ENCODE measurements at places on chromosomes 6 and 20.

- DNase-seq, result peak; percentile 50
Measured at GRCh38 chr20:54199721-54200176, 8.1 kb upstream of the PFDN4 start.

DNA sequence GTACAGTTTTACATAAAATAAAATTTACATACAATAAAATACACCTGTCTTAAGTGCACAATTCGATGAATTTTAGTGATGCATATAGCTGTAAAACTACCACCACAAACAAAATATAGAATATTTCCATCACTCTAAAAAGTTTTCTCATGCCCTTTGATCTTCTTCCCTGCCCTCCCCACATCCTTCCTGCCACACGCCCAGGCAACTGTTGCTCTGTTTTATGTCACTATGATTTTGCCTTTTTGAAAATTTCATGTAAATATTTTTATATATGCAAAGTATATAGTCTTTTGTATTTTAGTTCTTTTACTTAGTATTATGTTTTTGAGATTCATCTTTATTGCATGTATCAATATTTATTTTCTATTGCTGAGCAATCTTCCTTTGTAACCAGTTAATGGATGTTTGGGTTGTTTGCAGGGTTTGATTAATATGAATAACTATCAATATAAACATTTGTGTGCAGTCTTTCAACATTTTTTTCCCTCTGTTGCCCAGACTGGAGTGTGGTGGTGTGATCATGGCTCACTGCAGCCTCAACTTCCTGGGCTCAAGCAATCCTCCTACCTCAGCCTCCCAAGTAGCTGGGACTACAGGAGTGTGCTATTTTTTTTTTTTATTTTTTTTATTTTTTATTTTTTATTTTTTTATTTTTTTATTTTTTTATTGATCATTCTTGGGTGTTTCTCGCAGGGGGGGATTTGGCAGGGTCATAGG lies 23.8 kb upstream of the SAMHD1 start:
- no peak for DNase-seq

GRCh38 chr6:157967020-157967419 lies 14.6 kb upstream of the SYNJ2 start:
- no peak for DNase-seq

GRCh38 chr6:41577356-41578216 lies 31.4 kb downstream of the FOXP4 start:
- no peak for DNase-seq

DNA sequence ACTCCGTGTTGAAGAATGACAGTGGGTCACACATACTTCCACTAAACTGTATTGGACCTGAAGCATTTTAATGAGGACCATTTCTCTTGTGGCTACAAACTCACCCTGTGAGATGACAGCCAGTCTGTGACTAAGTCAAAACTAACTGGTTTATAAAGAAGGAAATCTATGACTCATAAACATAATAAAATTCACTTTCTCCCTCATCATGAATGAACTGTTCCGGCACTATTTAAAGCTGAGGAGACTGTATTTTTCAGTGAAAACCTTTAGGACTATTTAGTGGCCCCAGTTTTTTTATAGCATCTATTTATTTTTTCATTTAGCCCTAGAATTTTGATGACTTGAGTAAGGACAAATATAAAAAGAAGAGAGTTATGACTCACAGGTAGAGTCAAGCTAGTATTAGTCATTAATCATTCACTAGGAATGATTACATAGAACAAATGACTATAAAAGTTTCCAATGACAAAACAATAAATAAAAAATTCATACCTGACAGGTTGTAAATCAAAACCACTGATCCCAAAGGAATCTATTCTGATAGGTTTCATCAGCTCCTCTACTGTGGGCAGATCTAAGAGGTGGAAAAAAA lies 34.2 kb downstream of the CEP162 start:
- DNase-seq, result no peak

DNA sequence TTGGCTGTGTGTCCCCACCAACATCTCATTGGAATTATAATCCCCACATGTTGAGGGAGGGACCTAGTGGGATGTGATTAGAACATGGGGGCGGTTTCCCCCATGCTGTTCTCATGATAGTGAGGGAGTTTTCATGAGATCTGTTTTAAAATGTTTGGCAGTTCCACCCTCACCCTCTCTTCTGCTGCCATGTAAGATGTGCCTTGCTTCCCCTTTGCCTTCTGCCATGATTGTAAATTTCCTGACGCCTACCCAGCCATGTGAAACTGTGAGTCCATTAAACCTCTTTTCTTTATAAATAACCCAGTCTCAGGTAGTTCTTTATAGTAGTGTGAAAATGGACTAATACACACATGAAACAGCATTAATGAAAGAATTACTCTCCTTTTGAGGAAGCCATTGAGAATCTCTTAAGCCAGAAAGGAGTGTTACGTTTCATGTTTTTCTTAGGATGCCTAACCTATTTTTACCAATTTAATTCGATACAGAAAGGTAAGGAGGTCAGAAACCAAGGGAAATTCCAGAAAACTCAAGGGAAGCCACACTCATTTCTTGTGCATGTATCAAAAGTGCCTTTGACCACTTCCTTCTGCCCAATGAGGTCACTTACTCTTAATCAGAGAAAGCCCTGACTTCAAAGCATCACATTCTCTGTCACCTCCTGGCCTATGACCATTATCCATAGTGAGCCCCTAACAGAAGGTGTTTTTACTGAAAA lies 24.7 kb upstream of the HINT3 start:
- DNase-seq, result no peak

DNA sequence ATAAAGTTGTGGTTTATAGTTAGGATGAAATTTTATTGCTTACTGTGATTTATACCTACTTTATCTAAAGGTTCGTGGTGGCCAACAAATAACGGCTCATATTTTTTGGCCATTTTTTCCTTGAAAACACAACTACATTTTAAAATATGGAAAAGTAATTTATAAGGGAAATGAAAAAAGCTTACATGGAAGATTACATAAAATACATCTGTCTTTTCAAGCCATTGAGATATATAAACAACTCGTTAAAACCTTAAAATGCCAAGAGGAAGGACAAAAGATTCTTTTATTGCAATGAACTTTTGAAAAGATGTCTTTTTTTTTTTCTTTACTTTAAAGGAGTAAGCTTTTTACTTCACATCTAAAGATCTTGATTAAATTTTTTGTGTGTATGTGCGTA lies 55.4 kb upstream of the EYA4 start:
- no peak for DNase-seq

- no peak for DNase-seq
Measured at GRCh38 chr6:111861431-111861885, 11.8 kb downstream of the FYN start.

GRCh38 chr20:32607727-32608663 lies 22.9 kb upstream of the NOL4L start:
- no peak for DNase-seq

- no peak for DNase-seq
Measured at GRCh38 chr20:57888591-57888990, 178.8 kb upstream of the PMEPA1 start.

DNA sequence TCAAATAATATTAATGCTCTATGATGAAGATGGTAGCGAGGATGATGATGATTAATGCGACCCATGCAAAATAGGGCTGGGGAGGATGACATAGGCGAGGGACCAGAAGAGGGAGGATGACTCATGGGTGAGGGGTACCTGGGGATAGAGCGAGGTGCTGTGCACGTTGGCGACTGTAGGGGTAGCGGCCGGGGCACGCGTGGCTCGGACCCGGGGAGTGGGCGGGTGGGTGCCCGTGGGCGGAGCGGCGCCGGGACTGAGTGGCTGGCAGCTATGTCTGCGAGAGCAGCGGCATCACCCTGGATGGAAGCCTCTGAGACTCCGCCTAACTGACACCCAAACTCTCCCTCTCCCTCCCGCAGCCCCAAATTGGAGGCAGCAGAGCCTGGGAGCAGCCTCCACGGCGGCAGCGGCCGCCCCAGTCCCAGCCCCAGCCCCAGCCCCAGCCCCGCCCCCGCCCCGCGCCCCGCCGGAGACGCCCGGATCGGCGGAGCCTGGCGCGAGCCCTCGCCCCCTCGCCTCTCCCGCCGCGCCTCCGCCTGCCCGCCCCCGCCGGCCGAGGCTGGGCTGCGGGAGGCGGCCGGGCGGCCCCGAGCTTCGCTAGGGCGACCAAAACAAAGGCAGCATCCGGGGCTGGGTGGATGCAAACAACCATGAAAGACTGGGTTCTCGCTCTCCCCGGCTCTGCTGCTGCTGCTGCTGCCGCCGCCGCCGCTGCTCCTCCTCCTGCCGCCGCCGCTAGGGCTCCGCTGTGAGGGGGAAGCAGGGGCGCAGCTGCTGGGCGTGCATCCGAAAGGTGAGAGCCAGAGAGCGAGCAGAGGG lies at the start of gene RIMS1:
TSS of gene RIMS1 (plus strand) at position 367 of the 822 bp plus-strand sequence. CDS start 474 bp downstream, outside the sequence.
- DNase-seq, result no peak

GRCh38 chr6:168117942-168118341 lies 38.9 kb upstream of the FRMD1 start:
- DNase-seq, result no peak

- no peak for DNase-seq
Measured at GRCh38 chr20:50870561-50871161, 60.6 kb downstream of the ADNP start.

DNA sequence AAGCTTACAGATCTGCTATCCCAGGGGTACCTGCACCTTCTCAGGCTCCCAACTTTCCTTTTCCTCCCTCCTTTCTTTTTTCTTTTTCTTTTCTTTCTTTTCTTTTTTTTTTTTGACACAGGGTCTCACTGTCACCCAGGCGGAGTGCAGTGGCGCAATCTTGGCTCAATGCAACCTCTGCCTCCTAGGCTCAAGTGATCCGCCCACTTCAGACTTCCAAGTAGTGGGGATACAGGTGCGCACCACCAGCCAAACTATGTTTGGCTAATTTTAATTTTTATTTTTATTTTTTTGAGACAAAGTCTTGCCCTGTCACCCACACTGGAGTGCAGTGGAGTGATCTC lies 36.0 kb downstream of the PIM1 start:
- no peak for DNase-seq

DNA sequence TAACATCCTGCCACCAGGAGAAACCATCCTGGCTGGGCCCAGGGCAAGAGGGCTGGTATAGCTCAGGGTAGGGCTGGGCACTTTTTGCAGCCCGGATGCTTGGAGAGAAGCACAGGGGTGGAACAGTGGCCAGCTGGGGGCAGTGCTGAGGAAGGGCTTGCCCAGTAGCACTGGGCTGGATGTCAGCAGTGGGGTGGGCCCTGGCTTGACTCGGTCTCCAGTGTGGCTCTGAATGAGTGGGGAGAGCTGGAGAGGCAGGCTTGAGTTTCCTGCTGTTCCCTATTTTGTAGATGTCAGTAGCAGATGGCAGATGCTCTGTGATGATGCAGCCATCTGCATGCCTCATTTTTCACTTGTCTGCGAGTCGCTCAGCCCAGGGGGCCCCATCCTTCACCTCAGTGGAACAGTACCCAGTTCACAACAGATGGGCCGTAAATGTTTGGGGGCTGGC lies 56.3 kb upstream of the TULP1 start:
- peak; percentile 8 for DNase-seq

- DNase-seq, result no peak
Measured at GRCh38 chr20:56808732-56809131, 179.6 kb downstream of the TFAP2C start.

DNA sequence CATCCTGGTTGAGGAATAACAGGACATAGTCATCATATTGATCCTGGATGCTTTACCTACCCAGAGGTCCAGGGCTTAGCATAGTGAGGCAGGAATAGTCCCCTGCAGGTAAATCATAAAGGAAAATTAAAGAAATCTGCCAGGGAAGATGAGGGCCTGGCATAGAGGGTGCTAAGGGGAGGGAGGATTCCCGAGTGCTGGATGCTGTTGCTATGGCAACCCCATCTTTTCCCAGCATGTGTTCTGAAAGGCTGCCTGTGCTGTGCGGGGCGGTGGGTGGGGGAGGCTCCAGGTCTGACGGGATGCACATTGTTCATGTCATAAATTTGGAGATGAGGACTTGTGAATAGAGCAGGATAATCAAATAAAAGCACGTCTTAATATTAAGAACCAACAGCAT lies 212.6 kb upstream of the PCSK2 start:
- DNase-seq, result no peak

GRCh38 chr6:111993342-111993741 lies 60.6 kb upstream of the CCN6 start:
- DNase-seq, result no peak

GRCh38 chr6:142047934-142048592 lies 84.7 kb upstream of the GJE1 start:
- DNase-seq, result no peak

DNA sequence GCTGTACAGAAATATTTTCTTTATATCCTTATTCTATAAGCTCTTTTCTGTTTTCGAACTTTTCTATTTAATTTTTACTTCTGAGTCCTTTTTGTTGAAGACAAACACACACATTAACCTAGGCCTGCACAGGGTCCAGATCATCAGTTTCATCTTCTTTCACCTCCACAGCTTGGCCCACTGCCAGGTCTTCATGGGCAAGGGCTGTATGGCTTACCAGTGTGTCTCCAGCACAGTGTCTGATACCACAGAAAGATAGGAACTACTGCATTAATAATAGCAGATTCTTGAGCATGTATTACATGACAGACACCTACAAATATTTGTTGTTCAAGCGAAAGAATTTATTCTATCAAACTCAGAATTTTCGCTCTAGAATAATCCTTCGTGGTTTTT lies 24.4 kb downstream of the QKI start:
- DNase-seq, result no peak

DNA sequence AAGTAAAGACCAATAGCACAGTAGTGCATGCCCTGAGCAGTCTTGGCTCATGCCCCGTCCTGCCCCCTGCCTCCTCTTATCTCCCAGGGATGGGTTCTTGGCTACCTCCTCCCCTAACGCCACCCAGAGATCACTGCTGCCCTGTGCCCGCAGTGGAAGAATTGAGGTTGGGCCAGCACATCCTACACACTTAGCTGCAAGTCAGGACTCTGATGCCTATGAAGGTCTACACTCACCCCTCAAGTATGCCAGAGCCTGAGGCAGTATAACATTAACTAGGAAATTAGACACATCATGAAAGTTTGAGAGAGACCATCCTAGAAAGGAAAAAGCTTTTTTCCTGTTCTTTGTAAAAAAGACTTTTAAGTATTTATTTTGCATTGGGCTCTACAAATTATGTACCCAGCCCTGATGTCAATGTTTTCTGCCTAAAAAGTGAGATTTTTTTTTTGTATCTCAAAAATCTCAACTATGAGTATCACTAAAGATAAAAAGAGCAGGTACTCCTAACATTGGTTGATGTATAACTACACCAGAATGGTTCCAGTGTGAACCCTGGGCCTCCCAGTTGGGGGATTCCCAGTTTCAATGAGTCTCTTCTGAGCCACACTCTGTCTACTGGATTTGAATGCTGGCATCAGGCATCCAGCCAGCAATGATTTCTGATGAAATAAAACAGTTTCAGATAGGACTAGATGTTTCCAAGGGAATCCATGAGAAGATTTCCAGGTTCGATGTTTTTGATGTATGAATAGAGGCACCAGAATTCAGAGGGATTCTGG lies 115.4 kb downstream of the ISM1 start:
- DNase-seq, result no peak

GRCh38 chr6:51616243-51616642 lies 471.2 kb downstream of the PKHD1 start:
- no peak for DNase-seq

DNA sequence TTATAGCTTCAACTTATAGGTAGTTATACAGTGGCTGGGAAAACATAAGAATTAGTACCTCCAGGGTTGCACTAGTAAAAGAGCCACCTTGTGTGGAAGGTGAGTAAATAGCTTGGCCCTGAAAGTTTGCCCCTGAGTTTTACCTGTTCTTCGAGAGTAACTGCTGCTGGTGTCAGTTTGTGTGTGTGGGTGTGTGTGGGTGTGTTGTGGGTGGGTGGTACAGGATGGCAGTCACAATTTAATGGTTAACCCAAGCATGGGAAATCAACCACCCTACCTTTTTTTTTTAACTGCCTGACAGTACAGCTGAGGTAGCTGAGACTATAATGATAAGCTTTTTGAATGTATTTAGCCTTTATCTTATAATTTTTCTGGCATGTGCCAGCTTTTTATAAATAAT lies 137.3 kb downstream of the STXBP5 start:
- no peak for DNase-seq
